Aorta (tissue), 5 donors: ENCODE measurements at places on chromosomes 3 and 15. TPM values are rescaled to one million over a fixed set of nuclear protein-coding genes. Genes with fewer than 3 reads are reported as not detected.

GRCh38 chr15:57427367-57427821, 51.1 kb downstream of the CGNL1 start:
- DNase-seq, result no peak

- no peak for DNase-seq
These were observed at the start of gene TM4SF4 for GRCh38 chr3:149474250-149474817. Gene TM4SF4 (plus strand): TSS chr3:149474697. CDS start chr3:149474878, 181 bp downstream.

- DNase-seq, result no peak
These were observed 3.8 kb upstream of the LMAN1L start for GRCh38 chr15:74808840-74809229.

GRCh38 chr3:156368189-156368588, 186.7 kb downstream of the SSR3 start:
- DNase-seq, result no peak

GRCh38 chr3:38541806-38542205, 45.7 kb downstream of the EXOG start:
- no peak for DNase-seq

GRCh38 chr3:151015181-151015580, 42.7 kb upstream of the CLRN1 start:
- no peak for DNase-seq

Gene MAGI1
- 46.1 TPM for total RNA-seq

Gene EIF3J
- total RNA-seq, result 65.9 TPM

Gene PPIP5K1
- total RNA-seq, result 40.8 TPM
